ENCODE measurements at places on chromosomes 16 and 17. TPM values are rescaled to one million over a fixed set of nuclear protein-coding genes. Genes with fewer than 3 reads are reported as not detected.

Gene MIS12
- total RNA-seq: 11.4 TPM

Gene ABCC11
- not detected for total RNA-seq

Gene GNG13
- total RNA-seq: not detected

Gene GCGR
- not detected for total RNA-seq

Gene SPIRE2
- 5.9 TPM for total RNA-seq
